ENCODE measurements at places on chromosomes 2 and 18.

DNA sequence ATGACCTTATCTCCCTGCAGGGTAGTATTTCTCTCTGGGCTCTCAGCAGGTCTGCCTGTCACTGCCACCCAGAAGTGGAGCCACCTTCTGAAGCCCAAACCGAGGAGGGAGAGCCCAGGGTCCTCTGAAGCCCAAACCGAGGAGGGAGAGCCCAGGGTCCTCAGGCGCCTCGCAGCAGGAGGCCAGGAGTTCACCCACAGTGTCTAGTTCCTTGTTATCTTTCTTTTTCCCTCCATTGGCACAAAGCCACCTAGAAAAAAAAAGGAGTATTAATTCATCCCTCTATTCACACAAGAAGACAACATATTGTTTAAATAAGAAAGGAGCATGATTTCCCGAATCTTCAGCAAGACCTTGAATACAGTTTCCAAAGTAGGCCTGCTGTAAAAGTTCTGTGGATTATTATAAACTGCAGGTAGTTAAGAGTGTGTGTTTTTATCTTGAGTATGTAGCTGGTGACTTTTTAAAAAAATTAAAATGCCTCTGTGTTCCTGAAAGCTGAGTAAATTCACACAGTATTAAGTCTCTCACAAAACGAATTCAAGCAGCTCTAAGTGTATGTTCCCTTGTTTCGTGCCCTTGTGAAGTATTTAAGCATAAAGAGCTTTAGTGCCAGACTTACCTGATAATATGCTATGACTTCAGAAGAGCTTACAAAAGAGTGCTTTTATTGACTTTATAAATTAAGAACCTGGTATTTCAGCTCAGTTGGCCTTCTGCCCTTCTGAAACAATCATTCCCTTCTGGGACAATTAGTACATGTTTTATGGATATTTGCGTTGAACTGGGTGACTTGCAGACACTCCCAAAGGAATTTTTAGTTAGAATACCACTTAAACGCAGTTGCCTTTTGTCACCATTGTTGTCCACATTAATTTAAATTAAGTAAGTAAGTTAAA lies 11.7 kb upstream of the GRHL1 start:
- no peak for DNase-seq

- no peak for DNase-seq
Measured at GRCh38 chr2:103785432-103785831, 1023.6 kb downstream of the TMEM182 start.

DNA sequence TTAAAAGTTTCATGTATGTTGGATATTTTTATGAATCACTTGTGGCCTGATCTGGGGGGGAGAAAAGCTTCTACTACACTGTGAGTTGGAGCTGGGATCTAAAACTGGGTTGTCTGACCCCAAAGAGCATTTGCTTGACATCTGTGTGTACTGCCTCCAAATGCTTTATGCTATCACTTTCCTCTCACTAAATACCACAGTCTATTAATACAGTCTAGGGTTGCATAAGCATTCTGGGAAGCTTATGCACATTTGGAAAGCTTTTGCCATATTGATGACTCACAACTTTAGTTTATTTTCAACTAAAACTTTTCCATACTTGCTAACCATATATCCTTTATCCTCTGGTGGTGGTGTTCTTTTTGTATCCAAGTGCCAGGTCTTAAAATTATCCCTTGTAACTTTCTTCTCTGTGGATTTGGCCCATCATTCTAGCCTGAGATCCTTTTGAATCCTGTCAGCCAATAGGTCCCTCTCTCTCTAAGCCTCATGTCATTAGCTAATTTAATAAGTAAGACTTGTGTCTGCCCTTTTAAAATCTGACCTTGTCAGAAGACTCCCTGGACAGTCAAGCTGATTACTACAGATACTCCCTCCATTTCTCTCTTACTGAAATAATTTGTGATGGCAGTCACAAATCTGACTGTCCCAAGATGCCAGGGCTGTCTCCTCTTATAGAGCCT lies 72.7 kb downstream of the NXPH2 start:
- DNase-seq, result no peak

DNA sequence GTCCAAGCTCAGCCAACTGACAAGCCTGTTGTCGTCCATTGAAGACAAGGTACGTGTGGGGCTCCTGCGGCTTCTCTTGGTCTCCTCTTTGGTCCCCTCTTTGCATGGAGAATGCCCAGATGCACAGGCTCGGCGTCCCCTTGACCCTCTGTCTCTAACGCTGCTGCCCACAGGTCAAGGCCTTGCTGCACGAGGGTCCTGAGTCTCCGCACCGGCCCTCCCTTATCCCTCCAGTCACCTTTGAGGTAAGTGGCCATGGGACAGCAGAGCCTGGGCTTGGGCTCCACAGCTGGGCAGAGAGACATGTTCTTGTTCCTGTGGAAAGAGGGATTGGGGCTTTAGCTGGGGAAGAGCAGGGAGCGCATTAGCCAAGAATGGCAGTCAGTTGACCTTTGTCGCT lies 86.1 kb downstream of the INPP5D start:
- DNase-seq, result no peak

- no peak for DNase-seq
Measured at GRCh38 chr2:16622399-16622968, 43.1 kb downstream of the CYRIA start.

GRCh38 chr18:58290116-58290695 lies 246.2 kb downstream of the NEDD4L start:
- DNase-seq, result no peak

- no peak for DNase-seq
Measured at GRCh38 chr2:109719871-109720270, 74.2 kb upstream of the RGPD5 start.

DNA sequence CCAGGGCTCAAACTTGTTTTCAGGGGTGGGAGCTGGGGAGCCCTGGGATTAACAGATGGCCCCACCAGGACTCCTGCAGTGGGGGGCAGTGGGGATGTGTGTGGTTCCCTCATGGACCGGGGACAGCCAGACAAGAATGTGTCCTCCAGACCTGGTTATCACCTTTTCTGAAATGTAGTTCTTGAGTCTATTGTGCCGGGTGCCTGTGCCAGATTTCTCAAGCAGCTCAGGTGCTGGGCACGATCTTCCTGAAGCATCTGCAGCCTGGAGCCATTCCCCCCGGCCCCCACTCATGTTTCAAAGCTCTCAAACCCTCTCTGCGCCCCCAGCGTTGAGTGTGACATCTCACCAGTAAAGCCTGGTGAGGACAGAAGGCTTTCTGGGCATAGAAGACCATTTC lies 48.4 kb upstream of the HAAO start:
- no peak for DNase-seq

GRCh38 chr18:60022671-60023276 lies 123.0 kb downstream of the PMAIP1 start:
- no peak for DNase-seq

DNA sequence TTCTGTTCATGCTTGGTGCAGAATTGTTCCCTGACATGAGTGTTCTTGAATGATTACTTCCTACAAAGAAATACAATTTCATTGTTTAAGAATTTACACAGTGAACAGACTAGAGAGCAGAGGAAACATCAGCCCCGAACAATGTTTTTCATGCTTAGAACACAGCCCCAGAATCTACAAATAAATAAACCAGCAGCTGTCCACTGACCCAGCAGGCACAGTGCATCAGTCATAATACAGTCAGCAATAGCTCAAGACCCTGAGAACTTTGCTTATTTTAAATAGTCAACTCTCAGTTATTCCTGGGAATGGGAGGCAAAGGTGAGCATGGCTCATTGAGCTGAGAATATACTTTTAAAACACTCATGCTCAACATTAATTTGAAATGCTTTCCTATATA lies 38.4 kb downstream of the XIRP2 start:
- DNase-seq, result peak; percentile 64

- DNase-seq, result no peak
Measured at GRCh38 chr2:207513551-207514257, 16.1 kb upstream of the CREB1 start.
